ENCODE measurements at places on chromosomes 6 and 20.

- DNase-seq, result no peak
These were observed 165.4 kb upstream of the CHD6 start for GRCh38 chr20:41783423-41784208.

- no peak for DNase-seq
These were observed 4.5 kb upstream of the PTCRA start for GRCh38 chr6:42911171-42912021.

GRCh38 chr6:30357678-30358540 lies 13.0 kb downstream of the RPP21 start:
- DNase-seq, result peak; percentile 82

DNA sequence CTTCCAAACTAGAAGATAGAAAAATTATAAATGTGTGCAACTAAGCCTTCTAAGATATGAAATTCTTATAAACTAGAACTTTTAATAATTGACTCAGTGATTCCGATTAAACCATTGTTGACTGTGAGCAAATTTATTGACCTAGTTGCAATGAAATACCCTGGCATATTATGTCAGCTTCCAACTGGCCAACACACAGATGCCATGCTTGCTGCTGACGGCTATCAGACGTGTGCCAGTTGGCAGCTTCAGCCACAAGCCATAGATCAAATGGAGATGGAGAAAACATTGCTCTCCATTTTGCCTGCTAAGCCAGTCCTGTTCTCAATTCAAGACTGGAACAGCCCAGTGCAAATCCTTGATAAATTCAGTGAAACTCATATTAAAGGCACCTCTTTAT lies 101.7 kb upstream of the HDGFL1 start:
- no peak for DNase-seq

DNA sequence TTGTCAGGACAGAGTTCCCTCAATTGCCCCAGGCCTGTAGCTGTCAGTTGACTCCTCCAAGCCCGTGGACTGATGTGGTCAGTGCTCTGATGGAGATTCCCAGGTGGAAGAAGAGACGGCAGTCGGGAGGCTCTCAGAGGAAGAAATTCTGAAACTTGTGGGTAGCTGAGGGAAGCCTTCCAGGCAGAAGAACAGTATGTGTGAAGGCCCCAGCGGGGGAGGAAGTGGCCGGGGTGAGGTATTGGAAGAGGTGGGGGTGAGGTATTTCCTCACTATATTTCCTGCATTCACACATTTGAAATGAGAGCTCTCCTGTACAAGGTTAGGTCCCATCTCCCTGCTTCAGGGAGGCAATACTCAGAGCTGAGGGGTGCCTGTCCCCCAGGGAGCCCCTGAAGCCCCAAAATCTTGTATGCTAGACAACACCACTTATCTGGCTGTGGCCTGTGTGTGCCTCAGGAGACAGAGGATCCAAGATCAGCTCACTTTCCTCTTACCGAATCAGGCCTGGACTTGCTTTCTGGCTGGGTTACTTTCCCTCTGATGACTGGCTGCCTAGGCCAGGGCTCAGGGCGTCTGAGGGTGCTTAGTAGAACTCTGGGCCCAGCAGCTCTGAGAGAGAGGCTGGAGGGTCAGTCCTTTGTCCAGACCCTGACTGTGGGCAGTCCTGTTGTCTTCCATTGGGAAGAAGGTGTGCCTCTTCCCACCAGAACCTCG lies 49.3 kb upstream of the MYL9 start:
- DNase-seq, result no peak

DNA sequence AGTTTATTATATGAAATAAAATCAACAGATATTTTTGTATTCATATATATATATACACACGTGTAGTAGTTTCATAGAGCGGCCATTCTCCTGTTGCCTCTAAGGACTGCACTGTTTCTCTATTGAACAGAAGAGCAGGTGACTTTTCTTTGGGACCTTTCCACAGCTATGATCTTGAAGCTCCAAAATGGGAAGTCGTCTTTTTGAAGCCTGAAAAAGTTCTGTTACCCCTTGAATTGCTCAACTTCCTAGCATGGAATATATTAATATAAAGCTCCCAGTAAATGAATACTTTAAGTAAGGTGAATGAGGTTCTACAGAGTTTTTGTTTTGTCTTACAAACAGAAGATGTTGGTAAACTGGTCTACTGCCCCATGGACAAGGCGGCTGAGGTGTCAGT lies 42.2 kb upstream of the ADTRP start:
- DNase-seq, result no peak

DNA sequence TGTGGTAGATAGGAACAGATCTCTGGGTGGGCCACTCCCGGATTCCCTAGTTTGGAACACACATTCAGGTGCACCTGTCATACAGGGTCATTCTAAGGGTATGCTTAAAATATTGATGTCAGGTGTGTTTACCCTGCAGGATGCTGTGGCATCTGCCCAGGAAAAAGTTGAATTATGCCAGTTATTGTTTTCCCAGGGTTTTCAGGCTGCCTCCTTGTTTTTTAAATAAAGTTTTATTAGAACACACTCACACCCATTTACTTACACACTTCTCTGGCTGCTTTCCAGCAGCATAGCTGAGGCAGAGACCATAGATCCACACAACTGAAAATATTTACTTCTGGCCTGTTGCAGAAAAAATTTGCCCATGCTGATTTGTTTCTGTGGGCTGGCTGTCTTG lies 76.5 kb downstream of the PHACTR3 start:
- DNase-seq, result no peak

- peak; percentile 10 for DNase-seq
These were observed 23.1 kb upstream of the BMP7 start for GRCh38 chr20:57289391-57290177.

GRCh38 chr6:53095716-53096115 lies 30.5 kb downstream of the FBXO9 start:
- DNase-seq, result no peak

- DNase-seq, result no peak
These were observed 40.7 kb upstream of the UBR2 start for GRCh38 chr6:42522942-42523814.

GRCh38 chr20:9269280-9269971 lies 200.5 kb downstream of the PLCB4 start:
- no peak for DNase-seq

DNA sequence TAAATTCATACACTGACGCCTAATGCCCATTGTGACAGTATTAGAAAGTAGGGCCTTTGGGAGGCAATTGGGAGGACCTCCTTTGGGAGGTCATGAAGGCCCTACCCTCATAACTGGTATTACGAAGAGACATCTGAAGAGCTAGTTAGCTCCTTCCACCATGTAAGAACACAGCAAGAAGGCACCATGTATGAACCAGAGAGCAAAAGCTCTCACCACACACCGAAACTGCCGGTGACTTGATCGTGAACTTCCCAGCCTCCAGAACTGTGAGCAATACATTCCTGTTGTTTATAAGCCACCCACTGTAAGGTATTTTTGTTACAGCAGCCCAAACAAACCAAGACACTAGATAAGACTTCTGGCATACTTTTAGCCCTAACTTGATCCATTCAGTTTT lies 41.8 kb downstream of the GCLC start:
- DNase-seq, result no peak

GRCh38 chr6:139895205-139895793 lies 520.9 kb upstream of the CITED2 start:
- no peak for DNase-seq

DNA sequence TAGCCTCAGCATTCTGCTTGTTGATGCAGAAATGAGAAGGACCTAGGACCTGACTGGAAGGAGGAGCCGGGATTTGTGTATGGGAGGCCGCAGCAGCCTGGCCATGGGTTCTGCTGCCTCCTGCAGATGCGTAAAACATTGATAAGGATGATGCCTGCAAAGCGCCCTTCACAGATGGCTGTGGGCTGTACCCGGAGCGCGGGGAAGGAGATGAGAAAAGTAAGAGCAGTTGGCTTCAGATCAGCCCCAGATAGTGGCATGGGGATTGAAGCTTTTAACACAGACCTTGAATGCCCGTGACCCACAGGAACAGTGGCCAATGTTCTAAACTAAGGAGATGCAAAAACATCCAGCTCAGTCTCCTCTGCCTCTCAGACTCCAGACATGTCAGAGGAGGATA lies 136.4 kb upstream of the KCNG1 start:
- no peak for DNase-seq

DNA sequence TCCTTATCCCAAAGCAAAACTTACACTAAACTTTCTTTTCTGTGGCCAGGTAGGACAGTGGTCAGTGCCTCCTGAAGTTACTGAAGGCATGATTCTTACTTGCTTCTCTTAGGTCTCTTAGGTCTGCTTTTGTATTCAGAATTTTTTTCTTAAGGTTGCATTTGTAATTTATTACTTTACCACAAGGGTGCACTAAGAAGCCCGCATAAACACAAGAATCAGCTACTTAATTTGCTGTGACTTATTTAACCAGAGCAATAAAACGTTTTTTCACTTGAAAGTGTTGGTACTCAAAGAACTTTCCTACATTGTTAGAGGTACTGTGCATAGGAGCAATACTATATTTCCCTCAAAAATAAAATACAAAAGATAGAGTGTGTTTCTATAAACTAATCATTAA lies 75.4 kb upstream of the LAMA2 start:
- DNase-seq, result no peak

- DNase-seq, result no peak
These were observed 16.1 kb downstream of the EBF4 start for GRCh38 chr20:2708665-2709064.

DNA sequence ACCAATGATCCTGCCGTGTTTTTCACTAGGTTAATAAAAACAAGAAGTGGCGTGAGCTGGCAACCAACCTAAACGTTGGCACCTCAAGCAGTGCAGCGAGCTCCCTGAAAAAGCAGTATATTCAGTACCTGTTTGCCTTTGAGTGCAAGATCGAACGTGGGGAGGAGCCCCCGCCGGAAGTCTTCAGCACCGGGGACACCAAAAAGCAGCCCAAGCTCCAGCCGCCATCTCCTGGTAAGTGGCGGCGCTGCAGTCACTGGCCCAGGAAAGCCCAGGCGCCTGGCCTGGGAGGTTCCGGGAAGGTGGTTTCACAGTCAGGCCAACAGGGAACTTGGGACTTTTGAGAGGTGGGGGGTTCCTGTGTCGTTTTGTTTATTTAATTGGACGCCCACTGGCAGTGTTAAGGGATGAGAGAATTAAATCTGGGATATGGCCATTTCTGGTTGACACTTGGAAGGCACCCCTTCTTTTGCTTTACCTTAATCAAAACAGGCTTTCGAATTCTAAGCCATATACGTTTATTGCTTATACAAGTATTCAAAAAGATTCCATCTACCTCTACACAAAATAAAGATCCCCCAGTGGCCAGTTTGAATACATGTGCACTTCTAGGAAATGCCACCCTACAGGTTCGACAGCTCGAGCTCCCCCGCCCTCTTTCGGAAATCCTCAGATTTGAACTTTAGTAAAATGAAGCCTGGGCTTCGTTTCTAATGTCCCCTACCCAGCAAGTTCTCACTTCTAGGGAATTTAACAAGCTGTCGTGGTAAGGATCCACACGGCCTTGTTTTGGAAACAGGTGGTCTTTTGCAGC lies 138.9 kb downstream of the TMEM242 start:
- DNase-seq, result peak; percentile 74

DNA sequence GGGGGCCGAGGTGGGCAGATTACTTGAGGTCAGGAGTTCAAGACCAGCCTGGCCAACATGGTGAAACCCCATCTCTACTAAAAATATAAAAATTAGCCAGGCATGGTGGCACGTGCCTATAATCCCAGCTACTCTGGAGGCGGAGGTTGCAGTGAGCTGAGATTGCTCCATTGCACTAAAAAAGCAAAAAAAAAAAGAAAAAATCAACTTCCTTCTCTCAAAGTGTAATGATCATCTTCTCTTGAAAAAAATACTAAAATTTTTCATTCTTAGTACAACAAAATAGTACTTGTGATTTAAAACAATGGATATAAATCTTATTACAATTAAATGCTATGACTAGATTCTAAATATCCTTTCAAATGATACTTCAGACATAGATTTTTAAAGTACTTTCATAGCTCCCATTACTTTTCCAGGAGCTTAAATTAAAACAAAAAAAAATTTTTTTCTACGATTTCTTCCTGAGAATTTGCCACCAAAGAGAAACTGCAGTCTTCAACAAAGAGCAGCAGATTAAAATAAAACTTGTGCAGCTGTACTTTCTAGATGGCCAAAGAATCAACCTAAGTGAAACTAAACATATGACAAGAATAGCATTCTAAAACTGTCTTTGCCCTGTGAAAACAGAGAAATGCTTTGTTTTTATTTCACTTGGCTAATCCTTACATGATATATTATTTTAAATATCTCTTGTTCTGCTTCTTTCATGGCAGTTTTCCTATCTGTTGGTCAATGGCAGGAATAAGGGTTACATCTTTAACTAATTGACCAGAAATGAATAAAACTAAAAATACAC lies 75.2 kb downstream of the MAP3K5 start:
- no peak for DNase-seq

DNA sequence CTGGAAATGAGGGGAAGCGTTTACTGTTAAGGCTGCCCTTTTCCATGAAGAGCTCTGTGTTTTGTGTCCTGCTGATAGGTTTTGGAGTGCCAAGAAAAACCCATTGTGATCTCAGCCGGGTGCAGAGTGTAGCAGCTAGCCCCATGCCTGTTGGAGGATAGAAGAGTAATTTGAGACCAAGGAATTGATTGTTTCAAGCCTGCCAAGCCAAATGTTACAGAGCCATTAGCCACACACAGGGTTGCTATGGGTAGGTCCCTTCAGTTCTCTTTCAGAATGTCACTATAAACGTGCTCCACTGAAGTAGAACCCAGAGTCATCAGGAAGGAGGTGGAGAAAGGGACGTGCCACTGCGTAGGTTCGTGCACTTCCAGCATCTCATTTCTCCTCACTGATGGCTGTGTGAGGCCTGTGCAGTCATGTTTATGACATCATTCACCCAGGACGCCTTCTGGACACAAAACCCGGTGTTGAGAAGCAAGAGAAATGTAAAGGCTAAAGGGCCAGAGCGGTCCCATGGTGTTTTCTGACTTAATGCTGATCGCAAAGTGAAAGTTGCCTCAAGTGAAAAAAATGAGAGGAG lies 6.6 kb downstream of the GMPR start:
- no peak for DNase-seq

DNA sequence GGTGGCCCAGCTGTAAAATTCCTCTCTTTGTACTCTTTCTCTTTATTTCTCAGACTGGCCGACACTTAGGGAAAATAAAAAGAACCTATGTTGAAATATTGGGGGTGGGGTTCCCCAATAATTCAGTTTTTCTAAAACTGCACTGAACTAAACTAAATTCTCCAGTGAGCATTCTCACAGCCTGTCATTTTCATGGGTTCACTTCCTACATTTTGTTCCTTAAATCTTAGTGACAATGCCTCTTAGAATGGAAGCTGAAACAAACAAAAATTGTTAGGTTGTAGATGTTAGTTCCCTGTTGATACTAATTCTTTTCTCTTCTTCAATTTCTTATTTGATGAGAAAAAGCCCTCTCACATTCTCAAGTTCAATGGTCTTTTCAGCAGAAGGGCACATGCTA lies 35.8 kb upstream of the IFNGR1 start:
- no peak for DNase-seq

- no peak for DNase-seq
These were observed 31.4 kb upstream of the BACH2 start for GRCh38 chr6:90328004-90328403.

DNA sequence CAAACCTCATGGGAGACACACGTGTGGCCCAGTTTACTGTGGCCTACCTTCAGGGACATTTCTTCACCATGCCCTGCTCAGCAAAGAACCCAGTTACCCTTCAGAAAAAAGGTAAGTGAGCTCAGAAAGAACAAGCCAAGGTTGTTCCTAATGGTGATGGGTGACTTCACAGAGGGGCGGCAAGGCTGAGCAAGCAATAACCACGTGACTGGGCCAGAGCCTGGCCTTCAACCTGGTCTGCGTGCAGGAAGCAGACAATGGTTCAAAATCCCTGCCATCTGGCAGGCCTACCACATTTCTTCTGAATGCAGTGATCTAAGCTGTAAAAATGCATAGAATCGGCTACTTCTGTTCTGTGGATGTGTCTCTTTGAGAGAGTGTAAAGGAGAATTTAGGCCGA lies 115.5 kb upstream of the CST7 start:
- no peak for DNase-seq
